Fibroblast of skin of right quadriceps (primary cell): ENCODE measurements at places on chromosomes 16 and 17.
A peak's percentile ranks its signal among the peaks of the same experiment; 100 is the strongest.

GRCh38 chr17:59733697-59734096, 26.2 kb downstream of the VMP1 start:
- DNase-seq, result no peak

DNA sequence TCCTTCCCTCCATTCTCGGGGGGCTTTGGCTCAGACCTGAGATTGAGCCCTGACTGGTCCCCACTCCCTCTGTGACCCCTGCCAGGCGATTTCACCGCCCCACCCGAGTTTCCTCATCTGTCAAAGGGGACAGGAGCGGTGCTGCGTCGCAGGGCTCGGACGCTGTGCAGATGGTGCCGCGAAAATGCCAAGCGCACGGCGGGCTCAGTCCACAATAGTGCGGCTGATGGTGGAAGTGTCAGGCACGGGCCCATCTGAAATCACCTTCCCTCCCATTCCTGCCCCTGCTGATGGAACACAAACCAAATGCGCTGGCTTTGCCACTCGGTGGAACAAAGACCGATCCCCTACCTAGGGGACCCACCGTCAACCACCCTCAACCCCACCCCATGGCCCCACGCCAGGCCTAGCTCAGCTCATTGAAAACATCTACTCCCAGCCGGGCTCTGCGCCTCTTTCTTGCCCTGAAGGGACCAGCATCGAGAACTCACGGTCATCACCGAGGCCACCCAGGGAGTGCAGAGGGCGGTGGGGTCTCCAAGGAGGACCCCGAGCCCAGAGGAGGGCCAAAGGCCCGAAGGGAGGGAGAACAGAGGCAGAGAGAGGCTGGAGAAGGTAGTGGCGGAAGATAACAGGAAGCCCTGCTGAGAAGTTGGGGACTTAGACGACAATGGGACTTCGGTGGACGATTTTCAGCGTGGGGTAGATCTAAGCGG, 1.4 kb downstream of the CARHSP1 start:
- DNase-seq, result no peak

DNA sequence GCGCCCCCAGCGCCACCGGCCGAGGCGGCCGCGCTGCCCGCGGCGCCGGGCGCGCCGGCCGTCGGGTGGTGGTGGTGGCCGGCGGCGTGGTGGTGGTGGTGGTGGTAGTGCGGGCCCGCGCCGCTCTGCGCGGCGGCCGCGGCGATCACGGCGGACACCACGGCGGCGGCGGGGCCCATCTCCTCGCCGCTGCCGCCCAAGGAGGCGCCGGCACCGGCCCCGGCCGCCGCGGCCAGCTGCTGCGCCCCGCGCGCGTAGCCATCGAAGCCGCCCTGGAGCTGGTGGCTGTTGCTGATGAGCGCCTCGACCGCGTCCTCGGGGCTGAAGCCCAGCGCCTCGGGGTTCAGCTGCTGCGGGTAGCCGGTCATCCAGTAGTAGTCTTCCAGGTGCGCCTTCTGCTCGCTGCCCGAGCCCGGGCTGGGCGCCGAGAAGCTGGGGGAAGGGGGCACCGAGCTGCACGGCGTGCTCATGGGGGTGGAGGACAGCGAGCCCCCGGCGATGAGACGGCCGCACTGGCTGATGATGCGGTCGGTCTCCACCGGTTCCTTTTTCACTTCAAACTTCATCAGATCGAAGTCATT, 1.2 kb downstream of the MAF start:
- no peak for DNase-seq

GRCh38 chr17:80959330-80960036, 32.2 kb upstream of the CHMP6 start:
- DNase-seq, result peak; percentile 42
